Mesothelial cell of epicardium (in vitro differentiated cells): ENCODE measurements at places on chromosomes 1 and 21. TPM values are rescaled to one million over a fixed set of nuclear protein-coding genes. Genes with fewer than 3 reads are reported as not detected.

Gene DMBX1
- not detected in 3 replicates for total RNA-seq

Gene SZT2
- 80.1 to 97.4 TPM (median 83.7 TPM) in 3 replicates for total RNA-seq

Gene OR6K3
- total RNA-seq, result not detected in 3 replicates

Gene HAO2
- 0.16 to 0.27 TPM in 2 of 3 replicates, not detected in the other for total RNA-seq

Gene SGIP1
- total RNA-seq, result 8.6 to 11.9 TPM (median 9.8 TPM) in 3 replicates

Gene TNFAIP8L2
- total RNA-seq, result not detected in 3 replicates

Gene REN
- 0.29 to 0.41 TPM in 2 of 3 replicates, not detected in the other for total RNA-seq
